GM03348 (cell line): ENCODE measurements at places on chromosomes 11 and 22.

DNA sequence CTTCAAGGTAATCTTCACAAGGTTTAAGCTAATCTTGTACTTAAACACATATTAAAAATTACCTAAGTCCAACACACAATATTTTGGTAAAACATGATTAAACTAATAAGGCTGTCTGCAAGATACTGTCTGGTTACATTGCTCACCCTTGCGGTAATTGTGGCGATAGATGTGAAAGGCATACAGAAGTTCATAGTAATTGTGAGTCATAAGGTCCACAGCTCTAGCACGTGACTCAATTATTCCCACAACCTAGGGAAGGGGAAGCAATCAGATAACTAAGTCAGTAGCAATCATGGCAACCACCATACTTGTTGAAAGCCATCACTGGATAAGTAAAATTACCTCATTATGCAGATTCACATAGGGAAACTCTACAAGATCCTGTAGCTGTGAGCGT is 30.5 kb upstream of the FNBP4 start:
- DNase-seq: peak; percentile 48

DNA sequence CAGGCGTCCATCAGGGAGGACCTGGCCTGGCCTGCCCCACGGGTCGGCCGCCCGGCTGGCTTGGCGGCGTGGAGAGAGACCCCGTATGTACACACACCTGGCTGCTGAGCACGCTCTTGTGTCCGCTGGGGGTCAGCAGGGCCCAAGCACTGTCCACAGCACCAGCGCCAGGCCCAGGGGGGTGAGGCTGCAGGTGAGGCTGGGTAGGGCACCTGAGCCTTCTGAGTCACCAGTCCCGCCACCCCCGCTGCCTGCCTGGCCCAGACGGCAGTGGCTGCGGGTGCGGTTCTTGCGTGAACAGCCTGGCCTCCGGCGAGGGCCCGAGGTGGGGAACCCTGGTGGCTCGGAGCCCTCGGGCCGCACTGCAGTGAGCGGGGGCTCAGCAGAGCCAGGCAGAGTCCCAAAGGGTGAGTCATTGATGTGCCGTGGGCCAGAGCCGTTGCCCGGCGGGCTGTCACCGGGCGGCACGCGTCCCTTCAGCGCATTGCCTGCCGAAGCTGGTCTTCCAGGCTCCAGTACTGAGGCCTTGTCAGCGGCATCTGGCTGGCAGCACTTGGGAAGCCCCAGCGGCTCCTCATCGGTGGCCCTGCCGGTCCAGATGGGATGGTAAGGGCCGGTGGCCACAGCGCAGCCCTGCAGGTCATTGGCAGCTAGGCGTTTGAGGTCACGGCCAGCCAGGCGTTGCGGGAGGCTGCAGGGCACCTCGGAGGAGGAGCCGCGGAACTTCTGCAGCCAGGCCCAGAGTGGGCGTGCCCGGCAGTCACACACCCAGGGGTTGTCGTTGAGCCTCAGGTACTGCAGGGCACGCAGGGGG is 26.3 kb downstream of the RTN4R start:
- DNase-seq: no peak

DNA sequence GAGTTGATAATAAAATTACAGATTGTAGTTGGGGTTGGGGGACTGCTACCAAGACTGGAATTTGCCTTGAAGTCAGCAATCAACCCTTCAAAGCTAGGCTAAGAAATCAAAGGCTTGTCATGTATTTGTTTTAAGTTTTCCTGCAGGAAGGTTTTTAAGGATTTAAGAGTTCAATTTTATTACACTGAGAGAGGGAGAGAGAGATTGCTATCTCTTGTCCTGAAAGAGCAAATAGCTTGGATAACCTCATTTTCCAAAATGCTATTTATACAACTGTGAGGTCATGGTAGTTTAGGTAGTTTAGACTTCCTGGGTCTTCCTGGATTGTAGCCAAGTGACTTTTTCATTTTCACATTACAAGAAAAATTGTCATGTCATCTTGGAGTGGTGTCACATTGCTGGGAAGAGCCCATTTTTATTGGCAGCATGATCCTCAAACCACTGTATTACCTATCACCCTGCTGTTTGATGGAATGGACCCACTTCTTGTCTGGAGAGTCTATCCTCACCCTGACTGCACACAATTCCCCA is 10.1 kb upstream of the PRSS23 start:
- no peak for DNase-seq

- DNase-seq: no peak
Observed at GRCh38 chr11:113392236-113392921, 4.8 kb downstream of the ANKK1 start.

- DNase-seq: no peak
Observed at GRCh38 chr11:74220376-74220775, 49.3 kb downstream of the PPME1 start.

DNA sequence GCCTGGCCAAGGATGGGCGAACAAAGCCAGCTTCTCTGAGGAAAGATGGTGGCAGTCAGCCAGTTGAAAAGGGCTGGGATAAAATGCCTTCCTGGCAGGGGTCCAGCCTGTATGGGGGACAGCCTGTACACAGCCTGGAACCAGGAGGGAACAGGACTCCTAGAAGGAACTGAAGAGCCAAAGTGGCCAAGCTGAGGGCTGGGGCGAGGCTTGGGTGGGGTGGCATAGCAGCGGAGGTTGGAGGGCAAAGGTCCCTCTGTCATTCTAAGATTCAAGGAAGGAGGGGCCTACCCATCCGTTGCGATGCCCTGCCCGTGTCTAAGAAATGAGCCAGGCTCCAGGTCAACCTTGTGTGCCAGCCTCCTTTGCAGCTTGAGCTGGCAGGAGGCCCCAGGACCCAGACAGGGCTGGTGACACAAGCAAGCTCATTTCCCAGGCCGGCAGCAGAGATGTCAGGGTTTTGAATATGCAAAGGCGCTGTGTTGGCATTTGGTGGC is 22.6 kb downstream of the FADD start:
- no peak for DNase-seq

DNA sequence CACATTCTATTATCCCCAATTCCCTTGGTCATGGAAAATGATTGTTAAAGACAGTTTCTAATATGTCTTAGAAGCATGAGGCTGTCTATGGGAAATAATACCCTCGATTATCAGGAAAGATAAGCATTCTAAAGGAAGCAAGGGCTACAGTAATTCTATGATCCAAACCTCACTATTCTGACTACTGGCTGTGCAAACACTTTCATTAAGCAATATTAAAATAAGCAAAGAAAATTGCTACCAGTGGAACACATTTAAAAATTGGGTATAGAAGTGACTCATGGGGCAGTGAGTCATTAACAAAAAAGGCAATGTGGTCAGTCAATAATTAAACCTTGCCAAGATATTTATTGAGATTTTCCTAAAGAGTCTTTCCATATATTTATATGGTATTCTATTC is 1415.2 kb upstream of the TENM4 start:
- peak; percentile 8 for DNase-seq

DNA sequence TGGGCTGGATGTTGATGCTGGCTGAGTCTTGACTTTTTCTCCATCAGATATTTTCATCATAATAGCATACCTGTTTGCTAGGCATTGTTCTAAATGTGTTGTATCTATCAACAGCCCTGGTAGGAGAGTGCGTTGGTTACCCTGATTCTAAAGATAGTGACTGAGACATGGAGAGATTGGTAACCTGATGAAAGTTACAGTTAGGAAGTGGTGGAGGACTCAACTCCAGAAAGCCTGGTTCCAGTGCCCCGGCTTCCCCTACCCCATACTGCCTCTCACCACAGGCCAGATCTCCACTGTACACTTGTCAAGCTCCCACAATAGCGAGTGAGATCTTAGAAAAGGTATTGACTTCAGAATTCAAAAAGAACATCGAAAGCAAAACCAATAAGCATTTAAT is 22.8 kb upstream of the RELT start:
- no peak for DNase-seq

DNA sequence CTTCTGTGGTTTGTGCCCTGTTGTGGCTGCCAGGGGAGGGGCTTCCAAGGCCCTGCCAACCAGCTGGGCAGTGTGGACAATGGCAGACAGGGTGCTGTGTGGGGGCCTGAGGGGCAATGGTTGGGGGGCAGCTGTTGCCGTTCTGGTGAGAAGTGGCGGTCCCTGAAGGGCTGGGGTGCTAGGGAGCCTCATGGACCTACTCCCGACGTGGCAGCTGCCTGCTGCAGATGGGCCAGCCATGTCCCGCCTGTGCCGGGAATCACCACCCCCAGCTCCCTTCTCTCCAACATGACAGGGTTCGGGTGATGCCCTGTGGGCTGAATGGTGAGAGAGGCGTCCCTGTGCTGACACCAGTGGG is 74.2 kb downstream of the KCNQ1 start:
- no peak for DNase-seq
